ENCODE measurements at places on chromosomes 16 and 17.

- DNase-seq: no peak
These were observed 191.9 kb downstream of the IRX3 start for GRCh38 chr16:54094641-54095040.

- DNase-seq: no peak
These were observed 6.8 kb downstream of the ERAL1 start for GRCh38 chr17:28861393-28862203.

- DNase-seq: peak; percentile 70
These were observed at the start of gene MCRIP2 for GRCh38 chr16:641326-642188. MCRIP2 (plus strand) TSS chr16:641828; CDS start chr16:641992, 164 bp downstream.

DNA sequence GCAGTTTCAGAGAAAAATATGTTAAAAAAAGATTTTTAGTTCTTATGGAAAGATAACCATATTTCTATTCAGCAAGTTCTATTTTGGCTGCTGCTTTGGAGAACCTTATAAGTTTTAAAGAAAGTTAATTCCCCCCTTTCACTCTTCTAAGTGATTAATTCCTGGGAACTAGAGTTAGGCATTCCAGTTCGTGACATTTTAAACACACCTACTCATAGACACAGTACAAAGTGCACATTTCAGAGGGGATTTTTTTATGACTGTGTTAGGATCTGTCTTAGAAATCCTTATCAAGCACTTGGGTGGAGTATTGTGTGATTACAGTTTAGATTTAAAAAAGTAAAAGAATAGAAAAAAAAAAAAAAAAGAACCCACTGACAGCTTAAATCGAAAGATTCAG lies 3.5 kb upstream of the CDH11 start:
- DNase-seq: no peak

- no peak for DNase-seq
These were observed 787 bp downstream of the CDH11 start for GRCh38 chr16:65120831-65121721.

GRCh38 chr17:10031606-10032005 lies 126.5 kb upstream of the RCVRN start:
- no peak for DNase-seq

DNA sequence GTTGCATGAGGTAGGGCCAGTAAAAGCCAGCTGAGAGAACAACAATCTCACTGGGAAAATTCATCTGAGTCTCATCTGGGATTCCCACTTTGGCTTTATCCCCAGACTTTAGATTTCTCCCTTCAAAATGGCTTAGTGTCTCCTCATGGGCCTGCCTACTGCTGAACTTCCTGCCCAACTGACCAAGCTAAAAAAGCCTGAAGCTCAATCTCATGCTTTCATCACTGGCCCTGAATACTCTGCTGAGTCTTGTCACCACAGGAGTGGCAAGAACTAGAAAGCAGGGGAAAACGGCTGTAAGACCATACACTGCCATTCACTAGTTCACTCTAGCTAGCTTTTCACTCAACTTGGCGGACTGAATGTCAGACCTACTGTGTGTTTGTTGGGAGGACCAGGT lies 96.4 kb upstream of the NOG start:
- no peak for DNase-seq

- DNase-seq: no peak
These were observed 188.2 kb upstream of the ANKFN1 start for GRCh38 chr17:55965051-55965450.
